ENCODE measurements at places on chromosomes 3 and 15.

GRCh38 chr3:24235121-24235520 is 259.5 kb downstream of the THRB start:
- DNase-seq, result no peak

DNA sequence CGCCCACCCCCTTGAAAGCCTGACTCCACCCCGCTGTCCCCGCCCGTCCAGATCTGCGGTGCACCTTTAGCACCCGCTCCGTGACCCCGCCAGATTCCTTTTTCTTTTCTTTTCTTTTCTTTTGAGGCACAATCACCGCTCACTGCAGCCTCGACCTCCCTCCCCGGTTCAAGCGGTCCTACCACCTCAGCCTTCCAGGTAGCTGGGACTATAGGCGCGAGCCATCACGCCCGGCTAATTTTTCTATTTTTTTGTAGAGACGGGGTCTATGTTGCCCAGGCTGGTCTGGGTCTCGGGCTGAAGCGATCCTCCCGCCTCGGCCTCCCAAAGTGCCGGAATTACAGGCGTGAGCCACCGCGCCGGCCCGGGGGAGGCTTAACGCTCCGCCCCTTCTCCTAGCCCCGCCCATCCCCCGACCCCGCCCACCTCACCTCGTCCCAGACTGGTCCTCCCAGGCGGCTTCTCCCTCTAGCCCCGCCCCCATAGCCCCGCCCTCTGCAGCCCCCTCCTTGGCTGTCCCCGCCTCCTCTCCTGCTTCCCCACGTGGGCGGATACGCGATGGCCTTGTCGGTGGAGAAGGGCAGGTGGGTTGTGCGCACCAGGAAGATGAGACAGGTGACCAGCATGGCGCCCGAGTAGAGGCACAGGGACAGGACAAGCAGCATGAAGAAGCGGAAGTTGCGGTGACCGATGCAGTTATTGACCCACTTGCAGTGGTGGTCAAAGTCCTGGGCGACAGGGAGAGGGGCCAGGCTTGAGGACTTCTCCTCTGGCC is 3.2 kb downstream of the ZDHHC19 start:
- peak; percentile 99 for DNase-seq

- DNase-seq, result no peak
These were observed 15.8 kb upstream of the RFTN1 start for GRCh38 chr3:16529264-16529663.

- DNase-seq, result no peak
These were observed 44.5 kb upstream of the SLCO2A1 start for GRCh38 chr3:134074001-134074789.

Data from H7 (cell line).